ENCODE measurements at places on chromosomes 3 and 15.

DNA sequence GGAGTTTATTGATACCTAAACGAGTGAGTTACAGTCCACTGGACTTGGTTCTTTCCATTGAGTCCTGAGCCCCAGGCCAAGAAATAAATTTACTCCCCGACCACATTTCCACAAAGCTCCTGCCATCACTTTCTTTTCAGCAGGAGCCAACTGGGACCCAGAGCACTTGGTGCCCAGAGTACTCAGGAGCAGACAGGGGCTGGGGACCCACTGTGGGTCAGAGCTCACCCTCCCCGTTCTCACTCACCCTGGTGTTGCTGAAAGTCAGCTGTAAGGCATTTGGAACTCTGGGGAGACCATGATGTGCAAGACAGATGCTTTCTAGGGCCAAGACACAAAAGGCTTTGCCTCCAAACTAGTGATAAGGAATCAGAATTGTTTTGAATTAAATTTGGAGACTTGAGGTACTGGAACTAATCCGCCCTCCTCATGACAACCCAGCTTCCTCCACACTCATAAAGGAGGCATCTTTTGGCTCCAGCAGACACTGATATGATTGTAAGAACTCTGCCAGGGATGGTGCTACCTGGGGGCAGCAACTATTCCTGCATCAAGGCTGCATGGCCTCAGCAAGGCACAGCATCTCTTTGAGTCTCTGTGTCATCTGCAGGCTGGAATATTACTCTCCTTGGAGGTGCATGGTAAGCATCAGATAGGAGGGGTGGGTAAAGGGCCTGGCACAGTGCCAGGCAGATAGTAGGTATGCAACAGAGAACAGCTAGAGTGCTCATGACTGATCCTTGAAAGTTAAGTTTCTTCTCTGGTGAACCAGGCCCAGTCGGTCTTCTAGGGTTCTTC, 7.3 kb upstream of the CAMK1 start:
- no peak for DNase-seq

GRCh38 chr3:194806991-194807630, 121.4 kb downstream of the FAM43A start:
- DNase-seq = no peak

DNA sequence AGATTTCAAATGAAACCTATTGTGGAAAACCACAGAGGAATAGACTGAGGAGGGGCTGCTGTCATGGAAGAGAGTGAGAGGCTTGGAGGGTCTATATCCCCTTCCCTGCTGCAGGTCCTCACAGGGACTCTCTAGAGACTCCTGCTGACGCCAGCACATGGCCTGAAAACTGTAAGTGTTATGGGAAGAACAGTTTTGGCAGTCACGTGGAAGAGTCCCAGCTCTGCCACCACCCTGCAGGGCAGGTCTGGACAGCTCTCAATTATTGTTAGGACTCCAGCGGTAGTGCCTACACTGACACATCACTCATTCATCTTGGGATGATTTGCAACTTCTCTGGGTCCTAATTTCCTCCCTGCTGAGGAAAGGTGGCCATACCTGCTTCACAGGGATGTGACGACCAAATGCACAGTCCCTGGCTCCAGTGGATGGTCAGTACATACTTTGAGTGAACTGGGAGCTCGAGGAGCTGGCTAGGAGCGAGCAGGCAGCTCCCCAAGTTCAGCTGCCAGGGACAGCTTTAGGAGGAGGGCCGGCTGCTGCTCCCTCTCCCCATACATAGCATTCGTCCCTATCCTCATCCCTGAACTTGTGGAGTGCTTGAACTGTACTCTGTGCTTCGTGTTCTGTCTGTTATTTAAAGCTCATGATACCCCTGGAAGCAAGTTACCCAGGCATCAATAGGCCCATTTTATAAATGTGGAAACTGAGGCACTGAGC, 49.2 kb downstream of the CTXND1 start:
- no peak for DNase-seq

- peak; percentile 32 for DNase-seq
These were observed 697 bp downstream of the CHSY1 start for GRCh38 chr15:101250873-101251829.

- DNase-seq = no peak
These were observed 11.8 kb downstream of the GP5 start for GRCh38 chr3:194387276-194387675.

DNA sequence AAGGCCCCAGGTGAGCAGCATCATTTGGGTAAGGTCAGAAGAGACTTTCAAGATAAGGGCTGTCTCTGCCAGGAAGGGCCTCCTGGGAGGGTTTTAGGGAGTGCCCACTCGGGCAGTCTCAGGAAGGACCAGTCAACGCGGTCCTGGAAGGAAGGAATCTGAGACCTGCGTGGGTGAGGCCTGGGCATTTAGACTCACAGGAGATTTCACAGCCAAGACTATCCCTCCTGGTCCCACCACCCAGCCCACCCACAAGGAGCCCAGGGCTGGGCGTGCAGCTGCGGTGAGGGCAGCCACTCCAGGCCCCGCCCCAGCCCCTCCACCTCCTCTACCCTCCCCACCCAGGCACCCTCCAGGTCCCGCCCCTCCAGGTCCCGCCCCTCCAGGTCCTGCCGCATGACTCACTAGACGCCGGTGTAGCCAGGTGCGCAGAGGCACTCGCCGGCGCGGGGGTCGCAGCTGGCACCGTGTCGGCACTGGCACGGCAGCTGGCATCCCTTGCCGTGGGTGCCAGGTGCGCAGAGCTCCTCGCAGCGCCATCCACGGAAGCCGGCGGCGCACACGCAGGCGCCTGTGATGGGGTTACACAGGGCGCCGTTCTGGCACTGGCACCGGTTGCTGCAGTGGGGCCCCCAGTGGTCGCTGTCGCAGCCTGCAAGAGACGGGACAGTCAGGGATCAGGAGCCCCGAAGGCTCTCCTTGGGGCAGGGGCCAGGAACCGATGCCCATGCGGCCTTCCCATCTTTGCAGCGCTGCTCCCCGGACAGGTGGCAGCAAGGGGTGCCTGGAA, 112.7 kb downstream of the RAB11A start:
- no peak for DNase-seq

Measured in SW 1271 (cell line).